Retina (tissue), 1 donor: ENCODE measurements at places on chromosomes 2 and 18.

GRCh38 chr2:235468978-235469655 lies 24.7 kb upstream of the AGAP1 start:
- DNase-seq: no peak

DNA sequence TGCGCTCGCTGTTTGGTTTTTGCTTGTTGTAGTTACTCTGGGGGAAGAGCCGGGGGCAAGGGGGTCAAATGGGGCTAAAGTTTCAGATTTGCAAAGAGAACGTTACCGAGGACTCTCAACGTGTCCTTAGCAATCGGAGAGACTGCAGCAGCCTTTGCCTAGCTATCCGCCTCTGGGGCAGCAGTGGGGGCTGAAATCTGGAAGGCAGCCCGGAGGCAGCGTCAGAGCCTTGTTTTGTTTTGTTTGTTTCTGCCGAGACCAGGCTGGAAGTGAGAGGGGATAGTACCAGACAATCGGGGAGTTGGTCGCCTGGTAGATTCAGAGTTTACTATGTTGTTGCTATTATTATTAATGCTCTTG lies 1.2 kb downstream of the CDH20 start:
- no peak for DNase-seq

GRCh38 chr18:38067086-38067485 lies 501.5 kb upstream of the CELF4 start:
- no peak for DNase-seq

DNA sequence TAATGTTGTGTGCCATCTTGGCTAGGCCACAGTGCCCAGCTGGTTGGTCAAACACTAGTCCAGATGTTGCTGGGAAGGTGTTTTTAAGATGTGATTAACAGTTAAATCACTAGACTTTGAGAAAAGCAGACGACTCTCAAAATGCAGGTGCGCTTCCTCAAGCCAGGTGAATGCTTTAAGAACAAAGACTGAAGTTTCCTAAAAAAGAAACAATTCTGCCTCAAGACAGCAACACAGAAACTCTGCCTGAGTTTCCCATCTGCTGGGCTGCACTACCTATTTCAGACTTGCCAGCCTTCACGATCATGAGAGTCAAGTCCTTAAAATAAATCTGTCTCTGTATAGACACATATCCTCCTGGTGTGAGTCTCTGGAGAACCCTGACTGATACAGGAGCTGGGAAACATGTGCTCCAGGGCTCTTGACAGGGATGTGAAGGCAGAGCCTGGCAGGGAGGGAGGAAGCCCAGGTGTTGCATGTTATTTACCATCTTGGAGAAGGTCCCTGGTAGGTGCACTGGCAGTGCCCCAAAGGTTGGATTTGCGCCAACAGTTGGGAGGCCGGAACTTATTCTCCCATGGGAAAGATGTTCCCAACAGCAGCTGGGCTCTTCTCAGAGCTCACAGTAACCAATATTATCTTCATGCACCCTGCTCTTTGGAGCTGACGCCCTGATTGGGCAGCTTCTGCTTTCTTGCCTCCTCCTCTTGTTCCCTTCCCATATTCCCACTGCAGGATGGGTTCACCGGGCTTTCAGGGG lies 43.9 kb downstream of the ST6GAL2 start:
- no peak for DNase-seq

DNA sequence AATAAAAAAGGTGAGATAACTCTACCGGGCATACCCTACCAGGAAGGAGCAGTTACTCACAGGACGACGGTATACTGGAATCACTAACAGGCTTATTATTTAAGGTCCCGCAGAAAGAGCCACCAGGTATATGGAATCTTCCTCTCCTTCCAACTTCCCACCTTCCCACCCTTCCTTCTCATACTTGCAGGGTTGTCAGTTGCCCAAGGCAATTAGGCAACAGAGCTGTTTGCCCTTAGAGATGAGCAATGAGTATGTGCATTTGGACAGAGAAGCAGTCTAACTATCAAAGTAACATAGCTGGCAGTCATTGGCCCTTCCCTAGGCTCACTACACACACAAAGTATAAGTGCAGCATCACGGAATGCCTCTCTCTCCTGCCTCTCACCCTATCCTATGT lies 32.1 kb upstream of the EVA1A start:
- no peak for DNase-seq

DNA sequence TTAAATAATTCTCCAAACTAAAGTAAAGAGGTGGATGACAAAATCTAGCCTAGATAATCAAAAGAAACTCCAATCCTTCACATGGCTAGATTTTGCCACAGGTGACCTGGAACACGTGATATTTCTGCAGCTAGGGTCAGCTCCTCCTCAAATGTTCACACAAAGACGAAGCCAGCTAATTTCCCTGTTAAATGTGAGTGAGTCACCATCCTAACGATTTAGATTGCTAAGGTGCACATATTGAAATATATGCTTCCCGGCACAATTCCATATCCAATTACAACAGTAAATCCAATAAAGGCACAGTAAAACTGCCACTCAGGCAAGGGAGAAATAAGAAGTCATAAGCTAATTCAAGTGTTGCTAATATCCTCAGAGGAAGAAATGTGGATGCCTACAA lies 28.7 kb downstream of the IKZF2 start:
- DNase-seq: no peak

GRCh38 chr18:33804258-33804657 lies 226.2 kb downstream of the ASXL3 start:
- no peak for DNase-seq

- DNase-seq: no peak
Measured at GRCh38 chr2:231965102-231965501, 3.6 kb downstream of the DIS3L2 start.

GRCh38 chr2:119350311-119350998 lies 16.2 kb downstream of the C2orf76 start:
- no peak for DNase-seq

- no peak for DNase-seq
Measured at GRCh38 chr2:219030177-219030940, 11.0 kb downstream of the CFAP65 start.

DNA sequence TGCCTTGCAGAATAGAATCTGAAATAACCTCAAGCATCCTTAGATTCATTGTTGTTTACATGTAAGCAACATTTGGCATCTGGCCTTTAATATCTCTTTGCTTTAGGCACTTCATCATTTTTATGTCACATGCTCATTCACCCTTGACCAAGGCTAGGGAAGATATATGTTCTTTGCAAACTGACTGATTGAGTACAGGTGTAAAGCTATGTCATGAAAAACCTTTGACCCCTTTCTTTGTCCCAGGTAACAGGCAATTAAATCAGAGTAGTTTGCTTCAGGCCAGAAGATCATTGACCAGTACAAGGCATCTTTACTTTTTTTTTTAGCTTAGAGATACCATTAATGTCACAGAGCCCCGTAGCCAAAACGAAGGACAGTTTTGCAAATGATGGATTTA lies 520.6 kb downstream of the STK39 start:
- no peak for DNase-seq

DNA sequence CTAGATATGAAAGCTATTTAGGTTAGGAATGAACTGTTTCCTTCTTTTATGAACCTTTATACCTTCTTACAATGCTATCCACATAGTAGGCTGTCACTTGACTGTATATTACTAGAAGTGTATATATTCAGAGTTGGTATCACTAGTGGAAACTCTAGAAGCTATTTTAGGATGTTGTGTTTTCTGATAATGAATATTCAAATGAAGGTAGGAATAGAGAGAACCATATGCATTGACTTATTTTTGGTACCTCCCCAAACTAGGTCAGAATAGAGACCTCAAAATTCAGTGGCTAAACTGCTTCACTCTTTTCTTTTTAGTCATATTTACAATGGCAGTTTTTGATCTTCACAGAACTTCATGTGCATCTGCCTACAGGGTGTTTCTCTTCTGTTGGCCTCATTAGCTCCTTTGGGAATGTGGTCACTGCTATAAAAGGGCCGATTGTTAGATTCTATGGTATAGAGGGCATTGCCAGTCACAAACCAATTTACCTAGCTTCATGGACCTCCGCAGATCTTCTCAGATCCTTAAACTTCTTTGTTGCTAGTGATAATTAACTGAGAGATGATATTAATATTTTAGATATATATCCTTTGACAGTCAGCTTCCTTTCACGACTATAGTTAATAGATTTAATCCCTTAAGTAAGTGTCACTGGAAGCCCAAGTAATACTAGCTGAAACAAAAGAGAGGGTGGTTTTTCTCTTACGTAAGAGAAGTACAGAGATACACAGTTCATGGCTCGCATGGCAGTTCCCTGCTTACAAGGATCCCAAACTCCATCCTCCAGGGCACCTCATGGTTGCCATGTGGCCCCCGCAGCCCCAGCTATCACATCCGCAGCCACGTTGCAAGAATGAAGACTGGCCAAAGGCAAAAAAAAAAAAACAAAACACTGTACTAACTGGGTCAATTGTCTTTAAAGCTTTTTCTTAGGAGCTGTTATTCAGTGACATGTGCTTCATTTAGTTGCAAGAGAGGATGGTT lies 61.0 kb downstream of the TSPYL6 start:
- DNase-seq: no peak

DNA sequence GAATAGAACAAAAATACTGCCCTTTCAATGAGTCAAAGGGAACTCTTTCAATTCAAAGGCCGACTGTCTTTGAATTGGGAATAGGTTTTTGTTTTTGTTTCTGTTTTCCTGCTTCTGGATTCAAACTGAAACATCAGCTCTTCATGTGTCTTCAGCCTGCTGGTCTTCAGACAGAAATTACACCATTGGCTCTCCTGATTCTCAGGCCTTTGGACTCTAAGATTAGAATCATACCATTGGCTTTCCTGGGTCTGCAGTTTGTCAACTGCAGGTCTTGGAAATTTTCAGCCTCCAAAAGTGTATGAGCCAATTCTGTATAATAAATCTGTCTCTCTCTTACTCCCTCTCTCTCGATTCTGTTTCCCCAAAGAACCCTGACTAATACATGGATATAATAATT lies 31.1 kb downstream of the CTLA4 start:
- DNase-seq: no peak

GRCh38 chr2:88091943-88092342 lies 24.3 kb downstream of the SMYD1 start:
- DNase-seq: no peak

- DNase-seq: no peak
Measured at GRCh38 chr18:9928646-9929259, 14.9 kb downstream of the VAPA start.

DNA sequence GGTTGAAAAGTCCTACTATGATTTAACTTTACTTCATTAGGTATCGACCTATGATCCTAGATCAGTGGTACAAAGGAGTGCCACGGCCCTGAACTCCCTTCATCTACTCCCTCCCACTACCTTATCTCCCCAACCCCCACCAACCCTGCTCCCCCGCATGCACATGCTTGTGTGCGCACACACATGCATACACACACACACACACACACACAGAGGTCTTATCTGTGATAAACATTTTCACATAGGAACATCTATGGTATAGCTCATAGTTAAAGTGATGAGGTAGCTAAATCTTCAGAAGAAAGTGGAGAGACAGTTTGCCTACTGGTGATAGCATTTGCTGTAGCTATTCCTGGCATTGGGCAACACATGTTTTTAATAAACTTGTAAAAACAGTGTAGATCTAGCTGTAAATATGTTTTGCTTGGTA lies 471.3 kb downstream of the ZEB2 start:
- no peak for DNase-seq

DNA sequence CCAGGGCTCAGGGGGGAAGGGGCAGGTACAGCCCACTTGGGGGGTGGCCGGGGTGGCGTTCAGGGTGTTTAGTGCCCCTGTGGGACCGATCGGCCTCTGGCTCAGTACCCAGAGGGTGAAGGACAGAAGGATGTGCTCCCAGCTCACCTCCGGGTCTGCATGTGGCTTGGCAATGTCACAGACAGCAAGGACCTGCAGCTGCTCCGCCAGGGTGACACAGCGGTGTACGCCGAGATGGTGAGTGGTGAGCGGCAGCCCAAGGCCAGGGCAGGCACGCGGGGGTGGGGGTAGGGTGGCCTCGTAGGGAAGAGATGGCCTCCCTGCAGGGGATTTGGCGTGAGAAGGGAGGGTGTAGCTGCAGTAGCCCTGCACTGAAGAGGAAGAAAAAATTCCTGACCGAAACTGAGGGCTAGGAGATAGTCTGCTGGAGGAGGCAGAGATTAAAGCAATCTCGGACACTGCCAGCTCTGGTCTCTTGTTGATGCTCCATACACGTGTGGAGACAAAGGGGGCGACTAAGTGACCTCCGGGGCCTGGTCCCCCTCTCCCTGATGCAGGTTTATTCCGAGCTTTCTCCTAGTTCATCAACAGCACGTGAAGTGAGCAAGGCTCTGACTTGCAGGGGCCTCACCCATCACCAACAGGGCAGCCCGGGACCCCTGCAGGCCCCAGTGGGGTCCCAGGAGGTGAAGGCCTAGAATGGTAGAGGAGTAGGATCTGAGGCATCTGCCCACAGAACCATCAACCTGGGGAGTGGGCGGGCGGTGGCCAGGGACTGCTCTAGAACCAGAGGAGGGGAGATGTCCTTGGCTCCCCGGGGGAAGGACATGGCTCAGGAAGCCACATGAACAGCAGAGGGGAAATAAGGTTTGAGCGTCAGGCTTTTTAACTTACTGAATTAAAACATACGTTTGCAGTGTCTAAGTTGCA lies 45.4 kb downstream of the FER1L5 start:
- no peak for DNase-seq

DNA sequence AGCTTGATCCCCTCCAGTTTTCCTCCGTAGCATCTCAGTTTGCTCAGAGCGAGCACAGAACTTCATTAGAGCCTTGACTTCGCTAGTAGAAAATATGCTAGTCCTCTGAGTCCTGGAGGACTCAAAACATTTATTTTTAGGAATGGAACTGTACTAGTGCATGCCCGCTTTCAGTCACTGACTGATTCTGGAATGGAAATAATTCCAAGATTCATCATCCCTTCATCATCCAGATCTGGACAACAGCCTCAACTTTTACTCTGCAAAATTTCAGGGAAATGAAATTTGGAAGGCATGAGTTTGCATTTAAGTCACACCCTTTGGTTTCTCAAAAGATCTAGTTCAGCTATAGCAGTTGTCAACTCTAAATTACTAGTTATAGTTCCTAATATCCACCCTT lies 304.6 kb downstream of the XIRP2 start:
- DNase-seq: no peak

DNA sequence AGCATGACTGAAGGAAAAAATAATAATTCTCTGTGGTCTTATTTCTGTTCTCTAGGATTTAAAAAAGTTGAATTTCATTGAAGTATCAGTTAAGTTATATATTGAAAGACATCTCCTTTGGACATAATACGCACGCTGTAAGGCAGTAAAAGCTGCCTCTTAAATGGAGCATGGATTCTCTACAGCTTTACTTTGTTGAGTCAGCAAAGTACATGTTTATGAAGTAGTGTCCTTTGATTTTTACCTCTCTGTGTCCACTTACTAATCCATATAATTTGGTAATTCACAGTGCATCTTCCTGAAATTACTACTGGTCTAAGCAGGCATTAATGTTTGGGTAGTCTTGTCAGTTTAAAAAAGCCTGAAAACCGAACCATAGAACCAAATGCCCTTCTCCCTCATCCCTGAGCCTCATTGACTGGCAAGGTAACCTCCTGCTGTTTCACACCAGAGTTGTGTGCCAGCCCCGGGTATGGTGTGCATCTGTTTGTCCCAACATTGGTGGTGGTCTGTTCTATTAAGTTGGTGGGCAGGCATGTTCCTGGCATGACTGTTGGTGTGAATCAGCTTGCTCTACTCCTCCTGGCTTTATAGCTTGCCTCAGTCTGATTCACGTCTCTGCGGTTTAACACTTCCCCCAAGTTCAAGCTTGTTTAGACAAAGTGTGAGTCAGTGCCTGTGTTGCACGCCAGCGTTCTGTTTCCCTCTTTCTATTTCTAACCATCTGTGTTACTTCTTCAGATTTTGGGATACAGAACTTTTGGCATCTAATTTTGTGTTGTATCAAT lies 71.0 kb upstream of the ITM2C start:
- no peak for DNase-seq

GRCh38 chr18:62808123-62808522 lies 92.8 kb downstream of the PHLPP1 start:
- DNase-seq: no peak
